ENCODE measurements at places on chromosomes 2 and 18.

DNA sequence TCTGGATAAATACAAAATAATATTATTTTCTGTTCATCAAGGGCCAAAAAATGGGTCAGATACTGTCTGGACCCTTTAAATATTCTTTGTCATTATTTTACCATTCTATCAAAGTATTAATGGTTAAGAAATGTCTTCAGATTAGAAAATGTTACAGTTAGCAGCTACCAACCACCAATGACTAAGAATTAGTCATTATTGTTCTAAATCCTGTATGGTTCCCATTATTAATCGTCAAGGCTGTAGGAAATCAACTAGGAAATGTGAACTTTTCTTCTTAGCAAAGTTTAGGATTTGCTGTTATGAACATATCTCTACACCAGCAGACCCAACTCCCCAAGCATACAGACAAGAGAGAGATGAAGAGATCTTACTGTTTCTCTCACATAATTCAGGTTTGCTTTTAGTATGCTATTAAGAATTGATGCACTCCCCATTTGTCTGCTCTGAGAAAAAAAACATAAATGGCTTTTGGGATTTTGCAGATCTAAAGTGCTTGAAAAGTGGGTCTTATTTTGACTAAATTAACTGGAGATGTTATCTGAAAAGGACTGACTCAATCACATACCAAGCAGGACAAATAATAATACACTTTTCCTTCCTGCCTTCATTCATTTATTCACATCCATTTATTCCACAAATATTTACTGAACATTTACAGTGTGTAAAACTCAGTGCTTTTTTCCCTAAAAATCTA is 147.7 kb downstream of the PPP1R1C start:
- DNase-seq, result no peak

DNA sequence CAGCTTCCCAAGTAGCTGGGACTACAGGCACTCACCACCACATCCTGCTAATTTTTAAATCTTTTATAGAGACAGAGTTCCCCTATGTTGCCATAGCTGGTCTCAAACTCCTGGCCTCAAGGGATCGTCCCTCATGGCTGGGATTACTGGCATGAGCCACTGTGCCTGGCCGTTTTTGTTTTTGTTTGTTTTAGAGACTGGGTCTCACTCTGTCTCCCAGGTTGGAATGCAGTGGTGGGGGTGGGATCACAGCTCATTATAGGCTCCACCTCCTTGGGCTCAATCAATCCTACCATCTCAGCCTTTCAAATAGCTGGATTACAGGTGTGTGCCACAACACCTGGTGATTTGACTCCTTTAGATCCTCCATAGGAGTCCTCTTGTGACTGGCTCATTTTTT is 19.5 kb upstream of the ZDBF2 start:
- no peak for DNase-seq

GRCh38 chr2:66461664-66462500 is 27.0 kb downstream of the MEIS1 start:
- no peak for DNase-seq

GRCh38 chr2:29063646-29064345 is 10.5 kb downstream of the PCARE start:
- peak; percentile 83 for DNase-seq

GRCh38 chr18:68221111-68221724 is 493.7 kb downstream of the TMX3 start:
- no peak for DNase-seq

GRCh38 chr2:73082523-73083410 is 11.3 kb upstream of the SFXN5 start:
- no peak for DNase-seq

GRCh38 chr2:68091439-68092034 is 28.7 kb upstream of the C1D start:
- no peak for DNase-seq

GRCh38 chr18:57819671-57820460 is 16.8 kb upstream of the ATP8B1 start:
- DNase-seq, result peak; percentile 68

- peak; percentile 62 for DNase-seq
Observed at GRCh38 chr2:64646007-64646880, 7.5 kb downstream of the SERTAD2 start.

- DNase-seq, result peak; percentile 91
Observed at GRCh38 chr2:172350839-172351479, 76.4 kb upstream of the ITGA6 start.

DNA sequence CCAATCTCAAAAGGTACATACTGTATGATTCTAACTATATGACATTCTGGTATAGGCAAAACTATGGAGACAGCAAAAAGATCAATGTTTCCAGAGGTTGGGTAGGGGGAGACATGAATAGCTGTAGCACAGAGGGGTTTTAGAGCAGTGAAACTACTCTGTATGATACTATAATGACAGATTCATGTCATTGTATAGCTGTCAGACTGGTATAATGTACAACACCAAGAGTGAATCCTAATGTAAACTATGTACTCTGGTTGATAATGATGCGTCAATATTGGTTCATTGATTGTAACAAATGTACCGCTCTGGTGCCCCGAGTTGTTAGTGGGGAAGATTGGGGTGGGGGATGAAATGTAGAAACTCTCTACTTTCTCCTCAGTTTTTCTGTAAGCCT is 172.4 kb upstream of the SPOPL start:
- no peak for DNase-seq

- DNase-seq, result no peak
Observed at GRCh38 chr2:134009440-134009839, 244.4 kb upstream of the MGAT5 start.

DNA sequence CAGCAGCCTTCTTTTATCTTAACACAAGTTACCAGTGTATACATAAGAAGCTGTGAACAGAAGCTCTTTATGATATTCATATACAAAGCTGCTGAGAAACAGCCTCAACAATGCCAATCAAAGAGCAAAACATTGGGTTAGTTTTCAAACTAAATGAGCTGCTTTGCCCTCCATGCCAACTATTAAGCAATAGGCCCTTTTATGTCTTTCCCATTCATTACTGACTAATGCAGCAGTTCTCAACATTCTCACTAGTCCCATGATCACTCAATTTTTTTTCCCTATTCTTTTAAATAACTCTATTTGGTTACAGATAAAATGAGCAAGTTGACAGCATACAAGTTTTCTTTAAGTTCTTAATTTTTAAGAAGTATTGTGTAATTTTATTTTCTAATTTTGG is 57.9 kb upstream of the FRZB start:
- DNase-seq, result no peak

DNA sequence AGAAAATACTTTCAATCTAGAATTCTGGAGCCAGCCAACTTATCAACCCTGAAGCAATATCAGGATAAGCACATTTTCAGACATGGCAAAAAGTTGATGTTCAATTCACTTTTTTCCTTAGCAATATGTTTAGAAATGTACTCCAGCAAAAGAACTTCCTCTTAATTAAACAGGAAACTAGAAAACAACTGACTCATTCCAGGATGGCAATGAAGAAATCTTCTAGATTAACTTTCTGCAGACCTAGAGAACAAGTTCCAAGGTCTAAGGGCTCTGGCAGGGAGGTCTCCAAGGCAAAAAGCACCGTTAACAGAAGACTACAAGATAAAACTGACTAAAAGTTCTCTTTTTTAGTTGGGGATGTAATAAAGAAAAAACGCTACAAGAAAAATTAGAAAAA is 69.2 kb upstream of the VWC2L start:
- no peak for DNase-seq
